ENCODE measurements at places on chromosomes 4 and X. TPM values are rescaled to one million over a fixed set of nuclear protein-coding genes. Genes with fewer than 3 reads are reported as not detected.

GRCh38 chr4:157014621-157015591 lies 43.3 kb upstream of the PDGFC start:
- DNase-seq = peak; percentile 87

DNA sequence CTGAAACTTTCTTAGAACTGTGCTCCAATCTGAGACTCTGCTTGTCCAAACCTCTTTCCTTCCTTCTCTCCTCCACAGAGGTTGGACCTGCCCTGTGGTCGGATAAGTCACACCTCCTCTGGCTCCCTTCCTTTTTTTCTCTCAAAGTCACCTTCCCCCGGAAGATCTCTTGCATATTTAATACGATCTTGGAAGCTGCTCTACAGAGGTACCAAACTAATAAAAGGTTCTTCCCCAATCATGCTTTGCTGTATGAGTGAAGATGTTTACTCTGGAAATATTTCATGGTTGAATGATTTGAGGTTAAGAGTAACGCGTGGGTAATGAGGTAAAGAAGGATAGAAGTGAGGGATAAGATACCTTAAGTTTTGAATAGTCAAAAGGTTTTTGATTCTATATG lies 166.0 kb downstream of the ATG4A start:
- no peak for DNase-seq

GRCh38 chr4:57074744-57075143 lies 35.4 kb downstream of the IGFBP7 start:
- peak; percentile 68 for DNase-seq

GRCh38 chr4:152106113-152106763 lies 345.4 kb upstream of the GATB start:
- DNase-seq = peak; percentile 95

DNA sequence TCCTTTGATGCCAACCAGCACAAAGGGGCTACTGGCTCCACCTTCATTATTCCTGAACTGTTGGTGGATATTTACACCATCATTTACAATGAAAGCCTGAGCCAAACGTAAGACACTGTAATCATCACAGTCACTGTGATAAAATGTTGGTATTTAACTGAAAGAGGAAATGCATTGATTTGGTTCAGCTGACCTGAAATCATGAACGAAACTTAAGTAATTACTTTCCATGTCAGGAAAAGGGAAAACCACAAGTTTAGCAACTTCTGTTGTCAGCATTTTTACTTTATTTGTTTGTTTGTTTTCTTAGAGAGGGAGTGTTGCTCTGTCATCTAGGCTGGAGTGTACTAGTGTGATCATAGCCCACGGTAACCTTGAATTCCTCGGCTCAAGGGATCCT lies 247.8 kb upstream of the FAM47A start:
- no peak for DNase-seq

DNA sequence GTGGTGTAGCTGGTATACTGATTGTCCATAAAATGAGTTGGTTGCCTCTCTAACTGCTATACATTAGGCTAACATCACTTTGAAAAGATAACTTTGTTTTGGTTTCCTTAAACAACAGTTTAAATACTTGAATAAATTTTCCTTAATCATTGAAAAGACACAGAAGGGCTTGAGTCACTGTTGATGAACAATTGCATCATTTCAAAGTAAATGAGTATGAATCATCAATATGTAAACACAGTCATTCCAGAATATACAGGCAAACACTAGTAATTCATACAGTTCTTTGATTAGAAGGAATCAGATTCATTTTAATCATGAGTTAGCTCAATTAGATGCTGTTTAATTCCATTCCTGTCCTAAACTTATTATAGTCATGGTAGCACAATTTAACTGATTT lies 160.6 kb downstream of the AFF2 start:
- peak; percentile 4 for DNase-seq

- DNase-seq = peak; percentile 60
Observed at GRCh38 chrX:5870238-5870637, 358.4 kb downstream of the NLGN4X start.

Gene SYTL5
- 10.4 TPM for total RNA-seq

Gene SMAD1
- total RNA-seq = 33.8 TPM

Gene ZNF630
- total RNA-seq = 0.32 TPM

Gene ZFP92
- total RNA-seq = 0.32 TPM

Data from fibroblast of villous mesenchyme (primary cell).